ENCODE measurements at places on chromosomes 13 and 19.

GRCh38 chr13:39051157-39051556 is 12.9 kb downstream of the NHLRC3 start:
- DNase-seq, result no peak

- no peak for DNase-seq
These were observed 652.0 kb downstream of the LIG4 start for GRCh38 chr13:107563099-107563925.

DNA sequence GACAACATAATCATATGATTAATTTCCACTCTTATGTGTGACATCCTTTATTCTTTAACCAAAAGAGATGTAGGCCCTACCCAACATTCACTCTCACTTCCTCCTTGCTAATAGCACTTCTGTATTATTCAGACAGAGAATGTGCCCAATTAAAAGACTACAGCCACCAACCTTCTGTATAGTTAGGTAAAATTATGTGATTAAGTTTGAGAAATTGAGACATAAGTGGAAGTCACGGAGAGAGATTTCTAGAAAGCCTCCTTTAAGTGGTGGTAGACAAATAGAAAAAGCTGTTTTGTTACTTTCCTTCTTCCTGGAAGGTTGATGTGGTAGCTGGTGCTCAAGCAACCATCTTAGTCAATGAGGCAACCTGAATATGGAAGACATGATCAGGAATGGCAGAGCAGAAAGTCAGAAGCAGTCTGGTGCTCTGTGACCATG is 14.8 kb downstream of the EPSTI1 start:
- DNase-seq, result no peak

DNA sequence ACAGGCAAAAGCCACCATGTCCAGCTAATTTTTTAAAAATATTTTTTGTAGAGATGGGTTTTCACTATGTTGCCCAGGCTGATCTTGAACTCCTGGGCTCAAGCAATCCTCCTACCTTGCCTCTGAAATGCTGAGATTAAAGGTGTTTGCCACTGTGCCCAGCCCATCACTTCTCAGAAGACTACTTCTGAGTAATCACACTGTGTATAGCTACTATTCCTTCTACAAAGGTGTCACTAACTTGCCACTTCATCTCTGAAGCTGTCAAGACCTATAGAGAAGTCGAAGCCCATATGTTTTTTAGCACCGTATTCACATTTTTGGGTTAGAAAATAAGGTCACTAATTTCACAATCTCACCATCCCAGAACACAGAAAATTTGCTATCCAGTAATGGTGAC is 36.0 kb upstream of the FNDC3A start:
- no peak for DNase-seq

DNA sequence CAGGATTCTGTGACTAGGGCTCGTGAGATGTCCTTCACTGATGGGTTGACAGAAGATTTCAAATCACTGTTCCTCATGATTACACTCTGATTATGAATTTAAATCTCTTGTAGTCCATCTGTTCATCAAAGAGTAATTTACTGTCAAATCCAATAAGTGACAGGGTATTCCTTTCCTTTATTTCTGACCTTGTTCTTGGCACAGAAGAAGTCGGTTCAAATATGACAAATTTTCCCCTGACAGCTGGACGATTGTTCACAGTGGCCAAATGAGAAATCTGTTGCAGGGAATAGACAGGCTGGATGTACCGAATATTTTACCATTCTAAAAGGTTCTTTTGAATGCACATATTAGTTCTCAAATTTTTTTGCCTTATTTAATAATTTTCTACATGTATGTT is 767.3 kb upstream of the GPC6 start:
- DNase-seq, result no peak

GRCh38 chr13:78762825-78763224 is 103.9 kb upstream of the OBI1 start:
- DNase-seq, result no peak

- peak; percentile 59 for DNase-seq
These were observed at the start of gene LSR for GRCh38 chr19:35248310-35249145. Gene LSR (plus strand): TSS chr19:35249002. CDS start chr19:35249023, 21 bp downstream.

GRCh38 chr13:23477101-23477500 is 43.6 kb upstream of the SACS start:
- DNase-seq, result no peak

- no peak for DNase-seq
These were observed 22.4 kb downstream of the MAU2 start for GRCh38 chr19:19343016-19343362.

DNA sequence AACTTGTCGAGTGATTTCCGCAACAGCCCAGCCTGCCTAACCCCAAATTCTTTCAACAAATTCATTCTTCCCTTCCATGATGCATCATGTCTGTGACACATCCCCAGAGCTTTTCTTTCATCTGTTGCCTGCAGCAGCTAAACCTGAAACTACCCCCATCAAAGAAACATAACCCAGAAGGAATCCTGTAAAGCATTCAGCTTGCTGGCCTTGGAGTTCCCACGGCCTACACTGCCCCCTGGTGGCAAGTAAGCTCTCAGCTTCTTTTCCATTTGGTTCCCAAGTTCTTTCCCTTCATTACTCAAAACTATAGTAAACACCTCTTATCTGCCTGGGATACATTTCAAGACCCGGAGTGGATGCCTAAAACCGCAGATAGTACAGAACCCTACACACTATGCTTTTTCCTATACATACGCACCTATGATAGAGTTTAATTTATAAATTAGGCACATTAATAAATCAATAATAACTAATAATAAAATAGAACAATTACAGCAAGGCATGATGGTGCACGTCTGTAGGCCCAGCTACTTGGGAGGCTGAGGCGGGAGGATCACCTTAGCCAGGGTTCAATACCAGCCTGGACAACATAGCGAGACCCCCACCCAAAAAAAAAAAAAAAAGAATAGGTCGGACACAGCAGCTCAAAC is 7.4 kb downstream of the ETHE1 start:
- peak; percentile 61 for DNase-seq

DNA sequence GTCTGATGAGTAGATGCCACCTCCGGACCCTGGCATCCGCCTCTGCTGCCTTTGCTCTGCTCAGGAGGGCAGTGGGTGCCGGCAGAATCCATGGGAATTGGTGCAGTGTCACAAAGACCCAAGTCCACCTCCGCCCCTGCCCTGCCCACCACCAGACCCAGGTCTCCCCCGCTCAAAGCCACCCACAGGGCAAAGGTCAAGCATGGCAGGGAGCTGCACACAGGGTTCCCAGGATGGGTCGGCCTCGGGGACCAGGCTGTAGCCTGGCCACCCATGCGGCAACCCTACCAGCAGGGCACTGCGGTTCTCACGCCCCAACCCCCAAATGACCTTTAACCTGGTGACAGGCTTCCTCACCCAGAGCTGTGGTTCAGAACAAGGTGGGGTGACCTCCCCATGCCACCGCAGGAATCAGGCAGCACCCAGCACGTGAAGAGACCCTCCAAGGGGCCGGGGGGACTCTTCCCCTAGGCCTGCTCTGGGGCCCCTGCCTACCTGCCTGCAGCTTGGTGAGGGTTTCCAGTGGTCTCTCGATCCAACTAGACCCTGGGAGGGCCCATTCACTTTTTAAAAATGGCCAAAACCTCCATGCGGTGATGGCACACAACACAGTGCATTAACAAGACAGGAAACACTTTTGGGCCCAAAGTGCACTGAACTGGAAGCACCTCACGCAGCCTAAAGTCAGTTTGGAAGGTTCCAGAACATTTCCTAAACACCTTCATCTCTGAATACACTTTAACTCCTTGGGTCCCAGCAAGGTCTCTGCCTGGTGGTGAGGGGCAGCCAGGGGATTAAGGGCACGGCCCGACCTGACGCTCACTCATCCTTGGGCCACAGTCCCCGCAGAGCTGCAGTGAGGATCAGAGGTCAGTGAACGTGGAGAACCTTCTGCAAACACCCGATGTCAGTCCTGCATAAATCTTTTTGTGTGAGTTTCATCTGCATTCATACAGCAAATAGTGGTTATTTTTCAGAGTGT is 11.0 kb downstream of the GAS6 start:
- peak; percentile 2 for DNase-seq

- no peak for DNase-seq
These were observed 12.2 kb upstream of the TLE2 start for GRCh38 chr19:3041327-3041726.

DNA sequence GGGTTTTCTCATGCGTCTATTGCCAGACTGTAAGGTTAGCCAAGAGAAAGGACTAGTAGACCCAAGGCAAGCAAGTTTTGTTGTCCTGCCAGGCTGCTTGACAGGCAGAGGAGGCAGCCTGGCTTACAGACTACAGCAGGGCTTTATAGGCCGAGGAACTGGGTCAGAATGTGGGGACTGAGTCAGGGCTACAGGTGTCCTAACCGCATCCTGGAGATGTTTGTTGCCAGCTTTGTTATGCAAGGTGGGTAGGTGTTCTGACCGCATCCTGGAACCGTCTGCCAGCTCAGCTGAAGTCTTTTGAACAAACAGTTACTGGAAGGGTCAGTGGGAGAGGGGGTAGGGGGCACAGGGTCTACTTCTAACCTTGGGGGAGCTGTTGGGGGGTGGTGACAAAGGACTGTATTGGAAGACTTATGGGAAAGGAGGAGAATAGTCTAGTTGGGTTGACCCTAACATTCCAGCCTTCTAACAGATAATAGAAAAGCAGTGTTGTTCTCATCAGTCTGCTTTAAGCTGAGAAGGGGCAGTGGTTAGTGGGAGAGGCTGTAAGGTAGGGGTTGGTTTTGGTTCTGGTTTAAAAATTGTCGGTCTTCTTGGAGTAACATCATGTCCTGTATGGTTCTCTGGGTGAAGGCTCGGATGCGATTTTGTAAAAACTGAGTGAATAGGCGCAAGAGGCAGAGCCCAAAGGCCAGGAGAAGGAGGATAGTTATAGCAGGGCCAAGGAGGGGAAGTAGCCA is 913.8 kb upstream of the SLITRK5 start:
- no peak for DNase-seq

DNA sequence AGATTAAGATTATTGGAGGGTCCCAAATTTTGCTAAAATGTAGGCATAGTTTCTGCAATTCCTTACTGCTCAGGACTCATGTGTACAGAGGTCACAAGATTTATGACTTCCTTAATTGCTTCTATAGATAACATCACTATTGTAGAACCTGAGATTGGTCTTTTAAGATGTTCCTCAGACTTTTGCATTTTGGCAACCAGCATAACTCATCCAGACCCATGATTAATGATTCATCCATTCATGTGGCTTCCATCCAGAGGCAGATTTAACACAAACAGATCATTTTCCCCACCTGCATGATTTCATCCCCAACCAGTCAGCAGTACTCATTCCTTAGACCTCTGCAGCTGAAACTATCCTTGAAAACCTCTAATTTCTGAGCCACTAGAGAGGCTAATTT is 34.5 kb upstream of the CEACAM8 start:
- no peak for DNase-seq

DNA sequence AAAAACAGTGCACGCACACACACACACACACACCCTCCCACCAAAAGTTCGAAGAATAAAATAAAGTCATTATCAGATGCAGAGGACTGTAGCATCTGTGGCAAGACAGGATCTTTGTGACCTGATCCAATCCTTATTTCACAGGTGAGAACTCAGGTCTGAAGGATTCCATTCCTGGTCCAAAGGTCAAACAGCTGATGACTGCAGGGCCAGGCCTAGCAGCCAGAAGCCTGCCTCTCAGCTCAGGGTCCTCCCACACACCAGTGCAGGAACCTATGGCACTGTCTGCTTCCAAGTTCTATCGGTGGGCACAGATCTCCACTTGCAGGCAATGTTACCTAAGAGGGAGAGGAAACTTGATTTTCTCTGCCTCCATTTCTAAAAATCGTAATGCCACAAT is 57.5 kb downstream of the SERP2 start:
- DNase-seq, result no peak

DNA sequence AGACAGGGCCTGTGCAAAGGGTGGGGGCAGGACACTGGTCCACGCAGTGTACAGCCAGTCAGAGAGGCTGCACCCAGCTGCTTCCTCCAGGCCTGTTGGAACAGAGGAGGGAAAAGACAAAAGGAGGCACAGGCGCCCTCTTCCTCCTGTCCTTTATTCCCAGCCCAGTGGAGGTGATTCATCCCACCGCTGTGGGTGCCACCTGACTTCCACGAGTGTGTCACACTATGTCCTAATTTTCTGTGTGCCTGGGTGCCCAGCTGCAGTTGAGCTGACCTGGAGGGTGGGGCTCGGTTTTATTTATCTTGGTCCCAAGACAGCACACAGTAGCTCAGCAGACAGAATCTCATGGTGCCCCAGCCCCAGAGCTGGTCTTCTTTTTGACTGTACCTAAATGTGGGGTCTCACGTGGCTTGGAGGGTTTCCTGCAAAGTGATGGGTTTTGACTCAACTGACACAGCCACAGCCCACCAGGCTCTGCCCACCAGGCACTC is 9.0 kb downstream of the EPS15L1 start:
- DNase-seq, result no peak

DNA sequence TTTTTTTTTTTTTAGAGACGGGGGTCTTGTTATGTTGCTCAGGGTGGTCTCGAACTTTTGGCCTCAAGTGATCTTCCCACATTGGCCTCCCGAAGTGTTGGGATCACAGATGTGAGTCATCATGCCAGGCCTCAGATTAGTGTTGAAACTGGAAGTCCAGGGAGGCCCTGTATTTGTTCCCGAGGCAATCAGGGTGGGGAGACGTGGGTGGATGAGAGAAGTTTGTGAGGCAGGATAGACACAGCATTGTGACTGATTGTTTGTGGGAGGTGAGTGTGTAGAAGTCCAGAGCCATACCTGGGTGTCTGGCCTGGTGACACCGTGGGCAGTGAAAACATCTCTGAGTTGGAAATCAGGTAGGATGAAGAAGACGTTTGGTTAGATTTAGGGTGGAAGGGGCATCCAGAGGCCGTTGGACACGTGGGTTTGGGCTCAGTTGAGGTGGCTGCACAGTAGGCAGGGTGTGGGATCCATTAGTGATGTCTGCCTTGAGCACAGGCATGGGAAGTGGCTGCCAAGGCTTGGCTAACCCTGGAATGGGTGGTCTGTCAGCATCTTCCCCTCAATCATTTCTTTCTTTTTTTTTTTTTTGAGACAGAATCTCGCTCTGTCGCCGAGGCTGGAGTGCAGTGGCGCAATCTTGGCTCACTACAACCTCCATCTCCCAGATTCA is 12.4 kb downstream of the RTN2 start:
- no peak for DNase-seq

- no peak for DNase-seq
These were observed 11.3 kb downstream of the GTPBP3 start for GRCh38 chr19:17348700-17349099.

DNA sequence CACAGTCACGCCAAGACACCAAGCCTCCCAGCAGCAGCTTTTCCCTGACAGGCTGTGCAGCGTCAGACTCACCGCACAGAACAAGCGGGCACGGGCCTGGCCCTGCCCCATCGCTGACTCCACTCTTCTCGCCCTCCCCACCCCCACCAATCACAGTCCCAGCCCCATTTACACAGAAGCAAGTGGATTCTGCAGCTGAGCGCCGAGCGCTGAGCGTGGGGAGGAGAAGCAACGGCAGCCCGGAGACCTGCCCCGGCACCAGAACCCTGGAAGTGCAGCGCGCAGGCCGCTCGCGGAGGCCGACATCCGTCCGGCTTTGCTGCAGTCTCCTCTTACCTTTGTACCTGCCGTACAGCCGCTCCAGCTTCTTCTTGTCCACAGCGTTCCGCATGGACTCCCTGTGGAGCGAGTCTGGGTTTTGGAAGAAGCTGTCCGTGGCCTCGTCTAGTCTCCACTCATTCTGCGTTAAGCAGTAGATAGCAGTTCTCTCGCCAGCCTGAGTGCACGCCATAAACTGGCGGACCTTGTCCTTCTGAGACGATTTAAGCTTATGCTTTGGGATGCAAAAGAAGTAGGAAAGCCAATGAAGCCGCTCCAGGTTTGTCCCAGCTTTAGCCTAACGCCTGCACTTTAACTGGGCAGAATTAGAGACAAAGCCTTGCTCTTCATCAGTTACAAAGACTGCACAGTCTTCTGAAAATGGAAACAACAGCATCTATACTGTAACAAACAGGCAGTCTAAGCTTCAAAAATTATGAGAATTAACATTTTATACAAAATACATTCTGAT is 6.8 kb downstream of the DCUN1D2 start:
- no peak for DNase-seq

Measured in activated T-helper 1 cell treated with anti-CD3 and anti-CD28 coated beads, Interleukin-2, amount 50 U/mL, for 16 hours (primary cell).